ENCODE measurements at places on chromosomes 12 and 14.

DNA sequence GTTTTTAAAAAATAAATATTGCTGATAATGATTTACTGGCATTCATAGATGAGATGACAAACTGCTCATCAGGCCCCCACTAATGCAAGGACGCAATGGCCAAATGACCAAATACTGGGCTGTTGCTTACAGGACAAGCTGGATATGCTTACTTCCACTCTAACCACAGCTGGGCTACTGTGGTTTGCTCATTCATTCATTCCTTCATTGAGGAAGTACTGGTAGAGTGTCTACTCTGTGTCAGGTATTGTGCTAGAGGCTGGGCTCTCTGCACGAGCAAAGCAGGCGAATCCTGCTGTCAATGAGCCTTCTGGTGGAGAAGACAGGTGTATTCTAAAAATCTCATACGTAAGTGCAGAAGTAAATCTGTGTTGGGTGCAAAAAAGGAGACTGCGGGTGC, 113.3 kb upstream of the SLC38A2 start:
- DNase-seq: no peak

DNA sequence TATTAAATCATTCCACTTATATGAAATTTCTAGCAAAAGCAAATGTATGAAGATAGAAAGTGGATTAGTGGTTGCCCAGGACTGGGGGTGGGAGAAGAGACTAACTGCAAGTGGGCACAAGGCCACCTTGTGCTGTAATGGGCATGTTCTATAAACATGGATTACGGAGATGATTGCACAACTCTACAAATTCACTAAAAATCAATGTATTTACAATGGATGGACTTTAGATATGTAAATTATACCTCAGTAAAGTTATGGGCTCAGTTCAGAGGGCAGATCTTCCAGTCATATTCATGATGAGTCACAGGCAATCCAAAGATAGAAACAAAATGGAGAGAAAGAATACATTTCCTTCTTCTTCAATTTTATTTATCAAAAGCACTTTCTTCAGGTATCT, 173.9 kb downstream of the NDUFA12 start:
- no peak for DNase-seq

DNA sequence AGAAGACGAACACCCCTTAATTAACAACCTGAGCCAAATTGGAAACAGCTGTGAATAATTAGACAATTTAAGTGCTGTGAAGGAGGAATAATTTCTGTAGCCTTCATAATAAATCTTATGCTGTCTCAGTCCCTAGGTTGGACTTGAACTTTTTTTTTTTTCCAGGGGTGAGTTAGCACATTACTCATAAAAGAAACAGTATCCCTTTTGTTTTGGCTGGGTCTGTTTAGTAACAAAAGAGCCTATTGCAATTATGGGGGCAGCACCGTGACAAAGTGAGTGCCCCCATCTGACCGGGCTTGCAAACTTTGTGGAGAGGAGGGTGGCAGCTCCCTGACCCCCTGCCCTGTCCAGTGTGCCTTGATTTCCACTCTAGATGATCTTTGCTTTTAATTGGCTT, 167.4 kb downstream of the DICER1 start:
- DNase-seq: no peak

DNA sequence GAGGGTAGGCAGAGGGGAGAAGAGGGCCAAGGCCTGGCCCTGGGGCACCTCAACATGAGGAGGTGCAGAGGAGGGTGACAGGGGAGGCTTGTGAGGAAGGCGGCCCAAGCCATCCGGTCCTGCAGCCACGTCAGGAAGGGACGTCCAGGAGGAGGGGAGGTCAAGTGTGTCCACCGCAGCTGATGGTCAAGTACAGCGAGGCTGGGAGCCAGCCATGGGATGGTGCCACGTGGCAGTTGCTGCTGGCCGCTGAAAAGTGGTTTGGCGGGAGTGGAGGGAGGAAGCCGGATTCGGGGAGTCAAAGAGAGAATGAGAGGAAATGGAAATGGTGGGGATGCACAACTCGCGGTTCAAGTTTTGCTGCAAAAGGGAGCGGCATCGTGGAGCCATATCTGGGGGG, 41.2 kb downstream of the PRIMA1 start:
- DNase-seq: no peak

GRCh38 chr12:7079826-7080125, 12.5 kb downstream of the C1R start:
- DNase-seq: no peak

DNA sequence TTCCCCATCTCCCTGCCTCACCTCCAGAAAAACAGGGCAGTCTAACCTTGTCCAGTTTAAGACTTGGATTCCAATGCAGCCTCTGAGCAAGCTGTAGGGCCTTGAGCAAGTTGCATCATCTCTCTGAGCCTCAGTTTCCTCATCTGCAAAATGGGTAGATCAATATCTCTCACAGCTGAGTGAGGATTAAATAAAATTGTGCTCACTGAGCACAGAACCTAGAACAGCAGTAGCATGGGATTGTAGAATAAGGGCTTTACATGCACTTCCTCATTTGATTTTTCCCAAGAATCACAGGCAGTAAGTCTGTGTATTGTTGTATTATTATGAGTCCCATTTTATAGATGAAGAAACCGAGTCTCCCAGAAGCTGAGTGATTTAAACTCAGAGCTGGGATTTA, 2.0 kb downstream of the DTX1 start:
- DNase-seq: no peak

DNA sequence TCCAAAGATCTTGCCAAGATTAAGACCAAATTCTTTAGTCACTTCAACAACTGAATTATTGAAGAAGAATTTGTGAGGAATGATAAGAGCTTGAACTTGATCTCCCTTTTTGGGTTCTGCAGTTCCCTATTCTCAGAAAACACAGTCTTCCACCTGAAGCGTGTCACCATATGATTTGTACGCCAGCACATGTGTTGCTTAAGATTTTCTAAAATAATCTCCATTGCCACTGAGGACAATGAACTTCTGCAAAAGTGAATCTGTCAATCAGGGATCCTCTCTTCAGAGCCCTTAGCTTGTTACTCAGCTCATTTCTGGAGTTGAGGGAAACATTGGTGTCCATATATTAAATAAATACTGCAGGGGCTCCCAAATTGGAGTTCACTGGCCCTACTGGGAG, 4.2 kb upstream of the SPIC start:
- no peak for DNase-seq

- no peak for DNase-seq
These were observed 21.9 kb downstream of the ANKLE2 start for GRCh38 chr12:132739600-132740312.

DNA sequence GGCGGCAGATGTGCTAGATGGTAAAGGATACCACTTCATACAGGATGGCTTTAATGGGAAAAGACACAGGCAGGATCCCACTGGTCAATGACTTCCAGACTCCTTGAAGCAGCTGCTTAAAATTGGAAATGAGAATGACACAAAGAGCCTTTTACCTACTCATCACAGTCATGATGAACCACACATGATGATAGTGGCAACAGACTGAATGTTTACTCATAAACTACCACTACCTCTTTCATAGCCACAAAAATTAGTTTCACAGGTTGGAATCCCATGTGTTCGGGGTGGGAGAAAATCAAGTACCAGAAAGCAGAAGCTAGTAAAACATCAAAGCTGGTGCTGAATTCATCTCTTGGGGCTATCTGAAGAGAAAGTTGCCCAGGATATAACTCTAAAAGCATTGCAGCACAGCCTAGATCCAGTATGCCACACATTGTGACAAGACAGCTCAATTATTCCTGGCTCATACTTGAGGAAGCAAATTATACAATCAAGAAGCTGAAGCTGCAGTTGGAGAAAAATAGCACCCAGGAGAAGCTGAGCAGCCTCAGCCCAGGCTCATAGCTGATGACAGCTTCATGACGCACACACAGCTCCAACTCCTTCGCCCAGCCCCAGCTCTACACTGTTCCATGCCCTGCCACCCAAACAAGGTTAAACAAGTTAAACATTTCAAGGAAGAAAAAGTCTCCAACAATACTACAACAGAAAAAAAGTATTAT, 29.0 kb upstream of the C12orf50 start:
- no peak for DNase-seq

DNA sequence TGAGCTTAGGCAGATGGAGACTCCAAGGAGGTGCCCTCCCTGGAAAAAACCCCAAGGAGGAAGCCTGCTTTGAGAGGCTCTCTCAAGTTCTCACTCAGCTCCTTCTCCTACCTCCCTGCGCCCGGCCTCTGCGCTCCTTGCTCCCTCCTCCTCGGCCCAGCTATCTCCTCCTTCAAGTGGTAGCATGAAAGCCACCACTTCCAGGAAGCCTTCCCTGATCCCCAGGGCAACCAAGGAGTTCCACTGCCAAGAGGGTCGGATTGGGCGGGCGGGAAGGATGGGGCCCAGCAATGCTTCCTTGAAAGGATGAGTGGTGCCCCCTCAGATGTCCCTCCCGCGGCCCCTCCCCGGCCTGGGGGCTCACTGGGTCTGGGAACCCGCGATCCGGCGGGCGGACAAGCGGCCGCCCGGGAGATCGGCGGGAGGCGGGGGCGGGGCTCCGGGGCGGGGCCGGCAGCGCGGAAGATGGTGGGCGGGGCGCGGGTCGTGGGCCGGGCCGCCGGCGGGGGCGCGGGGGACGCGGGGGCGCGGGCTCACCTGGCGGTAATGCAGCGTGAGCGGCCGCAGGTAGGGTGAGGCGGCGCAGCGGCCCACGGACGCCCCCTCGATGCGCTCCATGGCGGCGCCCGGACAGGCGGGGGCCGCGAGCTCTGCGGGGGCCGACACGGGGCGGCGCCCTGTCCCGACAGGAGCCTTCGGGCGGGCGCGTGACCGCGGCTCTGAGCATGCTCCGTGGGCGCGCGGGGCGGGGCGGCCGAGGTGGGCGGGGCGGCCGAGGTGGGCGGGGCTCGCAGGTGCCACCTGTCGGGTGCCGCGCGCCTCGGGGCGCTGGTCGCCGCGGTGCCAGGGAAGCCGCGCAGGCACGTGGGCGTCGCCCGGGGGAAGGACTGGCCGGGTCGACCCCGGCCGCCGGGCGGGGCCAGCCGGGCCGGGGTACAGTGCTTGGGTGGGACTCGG, at the start of gene NUDT14:
TSS of gene NUDT14 (minus strand) at position 721 of the 957 bp plus-strand sequence. CDS start at position 618, 103 bp downstream.
- peak; percentile 84 for DNase-seq

GRCh38 chr14:37698840-37699777, 103.7 kb downstream of the TTC6 start:
- no peak for DNase-seq

GRCh38 chr12:124347805-124348658, 53.1 kb downstream of the RFLNA start:
- no peak for DNase-seq

- DNase-seq: no peak
These were observed 17.9 kb upstream of the RND1 start for GRCh38 chr12:48883305-48884161.

- DNase-seq: no peak
These were observed 402.1 kb downstream of the ZFP36L1 start for GRCh38 chr14:68390741-68391140.

DNA sequence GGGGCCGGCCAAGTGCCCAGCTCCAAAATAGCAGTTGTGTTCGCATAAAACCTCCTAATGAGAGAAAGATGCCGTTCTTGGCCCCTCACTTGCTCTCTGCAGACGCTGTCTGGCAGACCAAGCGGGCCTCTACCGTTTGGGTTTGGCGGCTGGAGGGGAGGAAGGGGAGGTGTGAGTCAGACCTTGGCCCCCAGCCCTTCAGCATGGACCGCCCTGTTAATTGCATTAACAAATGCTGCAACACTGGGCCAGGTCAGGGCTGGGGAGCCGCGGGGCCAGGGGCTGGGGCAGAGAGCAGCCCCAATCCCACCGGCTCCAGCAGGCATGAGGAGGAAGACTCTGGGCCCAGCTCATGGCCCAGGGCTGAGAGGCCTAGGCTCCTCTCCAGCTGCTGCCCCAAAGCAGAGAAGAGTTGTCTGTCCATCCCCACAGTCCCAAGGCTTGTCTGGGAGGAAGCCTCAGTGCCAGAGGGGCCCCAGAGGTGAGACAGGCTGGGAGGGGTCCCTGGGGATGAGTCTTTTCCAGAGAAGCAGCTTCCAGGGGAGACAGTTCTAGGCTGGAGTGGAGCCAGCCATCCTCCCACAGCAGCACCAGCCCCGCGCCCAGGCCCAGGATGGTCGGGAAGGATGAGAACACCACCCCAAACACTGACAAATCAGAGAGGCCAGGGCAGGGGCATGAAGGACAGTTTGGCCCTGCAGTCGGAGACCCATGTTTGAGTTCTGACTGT, 16.9 kb downstream of the LTBP2 start:
- no peak for DNase-seq

DNA sequence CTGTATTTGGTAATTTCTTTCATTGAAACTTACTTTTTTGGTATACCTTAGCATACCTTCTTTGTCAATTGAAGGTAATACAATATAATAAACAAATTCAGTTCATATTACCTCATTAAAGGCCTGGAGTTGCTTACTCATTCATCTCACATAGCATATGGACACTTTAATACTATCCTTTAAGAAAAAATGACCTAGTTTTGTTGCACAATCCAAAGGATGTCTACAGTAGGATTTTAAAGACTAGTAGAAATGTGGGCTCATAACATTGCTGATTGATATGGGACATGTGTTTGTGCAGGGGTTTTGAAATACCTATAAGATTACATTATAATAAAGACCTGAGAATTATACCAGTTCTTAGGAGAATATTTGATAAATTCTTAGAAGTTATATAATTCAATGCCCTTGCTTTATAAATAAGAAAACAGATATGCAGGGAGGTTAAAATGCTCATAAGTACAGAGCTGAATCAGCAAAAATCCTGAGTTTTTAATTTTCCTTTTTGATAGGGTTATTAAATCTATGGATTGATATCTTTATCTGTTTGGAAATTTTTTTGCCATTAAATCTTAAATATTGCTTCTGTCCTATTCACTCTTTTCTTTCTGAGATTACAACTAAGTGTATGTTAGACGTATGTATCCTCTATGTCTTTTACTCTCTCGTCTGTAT, 352.1 kb downstream of the ATP23 start:
- no peak for DNase-seq

DNA sequence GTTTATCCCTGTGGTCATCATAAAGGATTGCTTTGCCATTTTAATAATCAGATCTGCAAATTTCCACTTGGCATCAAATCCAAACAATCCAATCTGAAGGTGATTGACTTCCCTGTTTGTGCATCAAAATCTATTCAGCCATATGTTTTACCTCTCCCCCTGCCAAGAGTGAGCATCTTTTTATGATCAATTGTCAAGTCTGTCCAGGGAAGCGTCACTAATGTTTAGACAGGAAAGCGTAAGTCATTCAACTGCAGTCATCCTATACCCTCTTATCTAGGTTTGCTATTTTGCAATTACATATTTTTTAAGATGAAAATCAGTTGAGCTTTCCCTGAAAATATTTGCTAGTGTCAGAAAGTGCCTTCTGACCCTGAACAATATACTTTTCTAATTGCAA, 1224.1 kb upstream of the SEL1L start:
- no peak for DNase-seq

DNA sequence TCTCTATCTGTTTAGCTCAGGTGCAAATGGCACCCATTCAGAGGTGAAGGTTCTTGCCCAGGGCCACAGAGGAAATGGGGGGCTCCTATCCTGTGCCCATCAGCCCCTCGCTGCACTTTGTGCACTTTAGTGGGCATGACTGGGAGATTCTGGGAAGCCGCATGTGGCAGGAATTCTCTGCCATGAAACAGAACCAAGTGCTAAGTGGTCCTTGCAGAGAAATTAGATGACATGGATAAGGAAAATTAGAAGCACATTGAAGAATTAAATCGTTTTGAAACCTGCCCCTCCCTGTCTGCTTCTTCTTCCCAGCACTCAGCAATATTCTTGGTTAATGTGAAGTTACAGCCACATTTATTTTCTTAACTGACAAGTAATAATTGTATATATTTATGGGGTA, 185.2 kb upstream of the RTL1 start:
- no peak for DNase-seq
